Heart left ventricle (tissue), 16 donors: ENCODE measurements at places on chromosomes 16 and 17. TPM values are rescaled to one million over a fixed set of nuclear protein-coding genes. Genes with fewer than 3 reads are reported as not detected.

DHRS7C gene
- 1.8 TPM for total RNA-seq

BAIAP3 gene
- total RNA-seq: 3.0 TPM

SLC26A11 gene
- 2.4 TPM for total RNA-seq

GRN gene
- total RNA-seq: 234 TPM

STAT3 gene
- 161 TPM for total RNA-seq

LGALS9B gene
- not detected for total RNA-seq

KRT32 gene
- 0.27 TPM for total RNA-seq

FAHD1 gene
- 32.9 TPM for total RNA-seq

TMEM92 gene
- total RNA-seq: not detected

KAT2A gene
- 17.2 TPM for total RNA-seq

CBX2 gene
- total RNA-seq: 3.0 TPM

PRKCB gene
- total RNA-seq: 18.4 TPM
